ENCODE measurements at places on chromosomes 2 and 18. TPM values are rescaled to one million over a fixed set of nuclear protein-coding genes. Genes with fewer than 3 reads are reported as not detected.
A peak's percentile ranks its signal among the peaks of the same experiment; 100 is the strongest.

- DNase-seq, result peak; percentile 13
Measured at GRCh38 chr2:32591669-32592463, 36.0 kb upstream of the TTC27 start.

GRCh38 chr2:218152172-218152571 is 14.6 kb downstream of the CXCR1 start:
- no peak for DNase-seq

DNA sequence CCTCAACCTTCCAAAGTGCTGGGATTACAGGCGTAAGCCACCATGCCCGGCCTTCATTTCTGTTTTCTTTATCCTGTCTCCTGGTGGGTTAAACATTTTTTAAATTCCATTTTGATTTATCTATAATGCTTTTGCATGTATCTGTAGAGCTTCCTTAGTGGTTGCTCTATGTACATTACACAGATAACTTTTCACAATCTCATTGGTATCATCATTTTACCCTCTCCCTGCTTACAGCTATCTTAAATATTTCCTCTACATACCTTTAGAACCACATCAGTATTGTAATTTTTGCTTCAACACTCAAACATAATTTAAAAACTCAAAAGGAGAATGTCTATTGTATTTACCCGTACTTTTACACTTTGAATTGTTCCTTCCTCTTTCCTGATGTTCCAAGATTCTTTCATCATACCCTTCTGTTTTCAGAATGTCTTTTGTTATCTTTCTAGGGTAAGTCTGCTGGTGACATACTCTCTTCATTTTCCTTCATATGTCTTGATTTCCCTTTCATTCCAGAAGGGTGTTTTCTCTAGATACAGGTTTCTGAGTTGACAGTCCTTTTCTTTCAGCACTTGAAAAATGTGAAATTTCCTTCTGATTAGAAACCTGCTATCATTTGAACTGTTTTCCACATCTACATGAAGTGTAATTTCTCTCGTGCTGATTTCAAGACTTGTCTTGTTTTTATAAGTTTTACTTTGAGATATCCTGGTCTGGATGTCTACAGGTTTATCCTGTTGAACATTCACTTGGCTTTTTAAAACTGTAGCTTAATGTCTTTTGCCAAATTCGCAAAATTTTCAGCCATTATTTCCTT is 21.9 kb downstream of the PPP3R1 start:
- DNase-seq, result no peak

DNA sequence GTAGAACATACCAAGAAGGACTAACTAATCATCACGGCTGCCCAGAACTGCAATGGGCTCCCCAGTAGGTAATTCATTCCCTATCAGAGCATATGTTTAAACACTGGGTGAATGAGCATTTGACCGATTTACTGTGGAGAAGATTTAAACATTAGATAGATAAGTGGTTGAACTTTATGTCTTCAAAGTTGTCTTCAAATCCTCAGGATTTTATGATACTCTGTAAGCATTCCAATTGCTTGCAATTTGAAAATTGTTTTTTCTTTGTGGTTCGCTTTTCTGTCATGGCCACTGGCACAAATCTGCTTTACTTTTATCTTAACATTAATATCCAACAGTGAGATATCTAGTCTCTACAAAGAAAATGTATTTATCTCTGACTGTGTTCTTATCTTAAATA is 37.7 kb upstream of the MMADHC start:
- no peak for DNase-seq

DNA sequence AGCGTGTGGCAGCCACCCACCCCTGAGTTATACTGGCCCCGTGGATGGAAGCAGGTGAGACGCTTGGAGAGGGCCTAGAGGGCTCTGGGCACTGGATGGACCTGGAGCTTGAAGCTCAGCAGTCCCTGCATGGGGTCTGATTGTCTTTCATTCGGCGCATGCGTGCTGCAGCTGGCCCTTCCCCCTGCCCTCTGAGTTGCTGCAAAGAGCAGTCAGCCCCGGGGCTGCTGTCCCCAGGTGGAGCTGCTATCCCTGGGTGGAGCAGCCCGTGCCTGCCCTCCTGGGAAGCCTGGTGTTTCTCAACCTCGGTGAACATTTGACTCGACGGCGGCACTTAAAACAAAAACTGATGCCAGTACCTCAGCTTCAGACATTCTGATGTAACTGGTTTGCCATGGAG is 29.6 kb downstream of the IGFBP5 start:
- no peak for DNase-seq

GRCh38 chr2:230128623-230129342 is 60.1 kb upstream of the SLC16A14 start:
- no peak for DNase-seq

DNA sequence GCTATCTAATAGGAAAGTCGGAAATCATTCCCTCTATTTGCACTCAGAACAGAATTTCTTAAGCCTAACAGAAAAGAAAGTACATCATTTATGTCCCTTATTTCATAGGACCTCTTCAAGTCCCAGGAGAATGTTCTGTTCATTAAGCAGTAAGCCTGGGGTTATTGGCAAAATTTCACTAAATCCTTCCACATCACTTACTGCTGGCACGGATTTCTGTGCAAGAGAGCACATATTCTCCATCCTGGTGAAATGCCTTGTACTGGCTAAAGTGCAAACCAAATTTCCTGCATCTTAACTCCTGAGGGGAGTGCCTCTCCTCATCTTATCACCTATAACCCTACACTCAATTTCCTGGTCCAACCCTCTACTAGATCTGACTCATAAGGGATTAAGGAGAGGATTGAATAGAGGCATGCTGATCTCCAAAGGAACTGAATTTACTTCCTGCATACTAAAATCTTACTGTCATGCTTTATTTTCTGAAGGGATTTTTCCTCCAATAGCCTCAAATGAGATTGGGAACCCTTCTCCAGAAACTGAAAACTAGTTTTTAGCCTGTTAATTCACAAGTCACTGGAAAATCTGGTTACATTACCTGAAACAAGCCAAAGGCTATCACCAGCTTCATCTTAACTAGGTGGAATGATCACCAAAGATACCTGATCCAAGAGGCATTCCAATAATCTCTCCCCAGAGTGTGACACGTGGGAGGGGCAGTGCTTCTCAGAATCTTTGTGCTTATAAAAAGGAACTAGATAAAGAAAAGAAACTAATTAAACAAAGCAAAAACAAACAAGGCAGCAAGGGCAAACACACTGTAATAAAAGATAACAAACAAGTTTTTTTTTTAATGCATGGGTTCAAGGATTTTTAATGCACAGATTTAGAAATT is 311.1 kb downstream of the NR4A2 start:
- no peak for DNase-seq

GRCh38 chr2:62010632-62011256 is 105.3 kb downstream of the COMMD1 start:
- no peak for DNase-seq

GRCh38 chr18:12769136-12769535 is 66.3 kb downstream of the PSMG2 start:
- no peak for DNase-seq

GRCh38 chr2:101119431-101119830 is 31.8 kb downstream of the TBC1D8 start:
- no peak for DNase-seq

GRCh38 chr18:65919663-65920062 is 168.9 kb downstream of the CDH7 start:
- DNase-seq, result no peak

GRCh38 chr2:151560289-151560688 is 150.6 kb downstream of the RIF1 start:
- DNase-seq, result no peak

- DNase-seq, result no peak
Measured at GRCh38 chr2:157696036-157696435, 67.4 kb upstream of the ACVR1C start.

- no peak for DNase-seq
Measured at GRCh38 chr2:173708806-173709205, 256.4 kb downstream of the SP3 start.

DNA sequence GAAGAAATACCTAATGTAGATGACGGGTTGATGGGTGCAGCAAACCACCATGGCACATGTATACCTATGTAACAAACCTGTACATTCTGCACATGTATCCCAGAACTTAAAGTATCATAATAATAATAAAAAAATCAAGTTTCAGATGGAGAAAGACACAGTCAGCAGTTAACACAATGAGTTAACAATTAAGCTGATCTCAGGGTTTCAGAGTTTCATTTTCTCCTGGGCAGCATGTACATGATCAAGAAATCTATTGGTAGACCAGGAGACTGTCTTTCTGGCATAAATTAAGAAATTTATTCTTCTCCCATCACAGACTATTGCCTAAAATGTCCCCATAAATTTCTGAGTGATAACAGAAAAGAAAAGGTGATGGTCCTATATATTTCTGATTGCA is 155.3 kb downstream of the RAD51AP2 start:
- no peak for DNase-seq

- no peak for DNase-seq
Measured at GRCh38 chr18:79531386-79531785, 135.7 kb downstream of the NFATC1 start.

- DNase-seq, result no peak
Measured at GRCh38 chr2:221529943-221530652, 42.0 kb downstream of the EPHA4 start.

DNA sequence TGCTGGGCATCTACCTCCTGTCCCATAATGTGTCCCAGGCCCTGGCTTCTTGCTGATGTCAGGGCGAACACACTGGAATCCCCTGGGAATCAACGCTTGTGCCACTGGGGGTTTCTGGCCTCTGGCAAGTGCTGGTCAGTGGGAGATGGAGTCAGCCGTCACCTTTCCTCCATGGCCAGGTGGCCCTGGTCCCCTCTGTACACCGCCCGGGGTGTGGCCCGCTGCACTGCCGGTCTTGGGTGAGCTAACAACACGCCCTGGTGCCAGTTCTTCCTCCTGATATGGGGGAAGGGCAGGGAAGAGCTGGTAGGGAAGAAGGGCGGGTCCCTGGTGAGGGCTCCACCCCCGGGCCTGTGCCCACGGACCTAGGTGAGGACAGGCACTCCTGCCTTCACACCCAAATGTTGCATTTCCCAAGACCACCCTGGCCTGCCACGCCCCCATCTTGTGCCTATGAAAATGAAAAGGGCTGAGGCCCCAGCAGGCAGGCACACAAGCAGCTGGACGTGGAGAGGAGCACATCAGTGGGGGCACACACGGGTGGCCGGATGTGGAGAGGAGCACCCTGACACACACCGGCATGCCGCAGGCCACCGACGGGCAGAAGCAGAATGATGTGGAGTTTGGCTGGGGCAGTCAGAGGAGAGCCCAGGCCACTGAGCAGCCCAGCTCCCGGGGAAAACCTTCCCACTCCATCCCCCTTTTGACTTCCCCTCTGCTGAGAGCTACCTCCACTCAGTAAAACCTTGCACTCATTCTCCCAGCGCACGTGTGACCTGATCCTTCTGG is 140.5 kb downstream of the ASB1 start:
- no peak for DNase-seq

- DNase-seq, result no peak
Measured at GRCh38 chr2:215487002-215487372, 51.1 kb upstream of the FN1 start.

DNA sequence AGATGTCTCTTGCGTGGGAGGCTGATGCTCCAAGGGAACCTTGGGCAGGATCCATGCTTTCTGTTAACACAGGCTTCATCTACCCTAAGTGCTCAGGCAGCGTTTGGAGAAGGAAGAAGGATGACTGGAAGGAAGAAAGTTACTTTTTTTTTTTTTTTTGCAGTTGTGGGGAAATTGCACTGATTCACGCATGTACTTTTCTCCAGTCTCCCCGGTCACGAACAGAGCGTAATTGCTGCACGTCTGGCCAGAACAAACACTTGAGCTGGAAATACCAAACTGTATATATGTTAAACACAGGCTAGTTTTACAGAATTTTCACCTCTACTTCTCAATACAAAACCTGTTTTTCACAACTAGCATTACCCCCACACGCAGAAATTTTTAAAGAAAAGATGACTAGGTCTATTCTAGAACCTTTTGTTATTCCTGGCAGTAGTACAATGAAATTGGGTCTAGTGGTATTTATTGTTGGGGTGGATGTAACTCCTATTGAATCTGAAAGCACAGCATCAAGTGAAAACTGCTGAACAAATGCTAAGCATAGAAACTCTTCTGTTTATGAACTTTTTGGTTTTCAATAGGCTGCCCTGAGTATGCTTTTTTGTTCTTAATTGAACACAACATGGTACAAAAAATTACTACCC is 9.3 kb upstream of the SCYGR5 start:
- no peak for DNase-seq

- DNase-seq, result no peak
Measured at GRCh38 chr2:10385501-10385900, 62.6 kb downstream of the ODC1 start.

DNA sequence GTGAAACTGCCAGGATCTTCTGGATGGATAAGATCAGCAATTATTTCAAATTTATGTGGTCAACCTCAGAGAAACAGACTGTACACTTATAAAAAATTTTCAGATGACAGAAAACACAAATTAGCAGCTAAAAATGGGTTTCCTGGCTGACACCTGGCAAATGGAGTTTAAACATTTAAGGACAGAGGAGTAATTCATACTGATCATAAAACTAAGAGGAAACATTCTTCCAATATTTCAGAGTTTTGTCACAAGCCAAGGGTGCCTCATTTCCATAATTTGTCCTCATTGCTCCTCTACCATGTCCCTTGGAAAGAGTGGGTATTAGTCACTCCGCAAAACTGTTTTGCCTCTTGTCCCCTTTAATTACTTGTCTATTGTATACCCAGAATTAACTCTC is 70.2 kb downstream of the TMEFF2 start:
- no peak for DNase-seq

GRCh38 chr2:41446266-41446665 is 601.6 kb upstream of the PKDCC start:
- DNase-seq, result no peak

GRCh38 chr2:197247083-197247482 is 63.5 kb downstream of the ANKRD44 start:
- peak; percentile 46 for DNase-seq

GRCh38 chr2:60351802-60352201 is 201.7 kb downstream of the BCL11A start:
- no peak for DNase-seq

- no peak for DNase-seq
Measured at GRCh38 chr2:171584001-171584400, 61.7 kb downstream of the CYBRD1 start.

GRCh38 chr18:23244401-23244800 is 109.1 kb downstream of the CABLES1 start:
- no peak for DNase-seq

- DNase-seq, result no peak
Measured at GRCh38 chr2:85134896-85135659, 1.9 kb downstream of the TCF7L1 start.

DNA sequence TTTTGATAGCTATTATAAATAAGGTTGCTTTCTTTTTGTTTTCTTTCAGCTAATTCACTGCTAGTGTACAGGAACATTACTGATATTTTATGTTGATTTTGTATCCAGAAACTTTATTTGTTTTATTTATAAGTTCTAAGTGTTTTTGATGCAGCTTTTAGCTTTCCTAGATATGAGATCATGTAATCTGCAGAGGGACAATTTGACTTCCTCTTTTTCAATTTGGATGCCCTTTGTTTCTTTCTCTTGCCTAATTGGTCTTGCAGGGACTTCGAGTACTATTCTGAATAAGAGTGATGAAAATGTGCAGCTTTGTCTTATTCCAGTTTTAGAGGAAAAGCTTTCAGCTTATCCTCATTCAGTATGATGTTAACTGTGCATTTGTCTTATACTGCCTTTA is 643.4 kb upstream of the CDH2 start:
- DNase-seq, result no peak

Gene CFC1
- not detected for total RNA-seq

Gene SERPINB11
- total RNA-seq, result not detected

Gene SDC1
- total RNA-seq, result 0.11 TPM

Gene STON1
- total RNA-seq, result 0.95 TPM

Gene ANKRD29
- total RNA-seq, result not detected

Gene SIGLEC15
- not detected for total RNA-seq

Gene WDR35
- 5.6 TPM for total RNA-seq

Gene IL37
- not detected for total RNA-seq

Gene DOCK10
- total RNA-seq, result 191 TPM

Gene SERPINB10
- total RNA-seq, result not detected

Measured in activated CD8-positive, alpha-beta T cell treated with anti-CD3 and anti-CD28 coated beads for 36 hours (primary cell).